ENCODE measurements at places on chromosomes 13 and 19.

DNA sequence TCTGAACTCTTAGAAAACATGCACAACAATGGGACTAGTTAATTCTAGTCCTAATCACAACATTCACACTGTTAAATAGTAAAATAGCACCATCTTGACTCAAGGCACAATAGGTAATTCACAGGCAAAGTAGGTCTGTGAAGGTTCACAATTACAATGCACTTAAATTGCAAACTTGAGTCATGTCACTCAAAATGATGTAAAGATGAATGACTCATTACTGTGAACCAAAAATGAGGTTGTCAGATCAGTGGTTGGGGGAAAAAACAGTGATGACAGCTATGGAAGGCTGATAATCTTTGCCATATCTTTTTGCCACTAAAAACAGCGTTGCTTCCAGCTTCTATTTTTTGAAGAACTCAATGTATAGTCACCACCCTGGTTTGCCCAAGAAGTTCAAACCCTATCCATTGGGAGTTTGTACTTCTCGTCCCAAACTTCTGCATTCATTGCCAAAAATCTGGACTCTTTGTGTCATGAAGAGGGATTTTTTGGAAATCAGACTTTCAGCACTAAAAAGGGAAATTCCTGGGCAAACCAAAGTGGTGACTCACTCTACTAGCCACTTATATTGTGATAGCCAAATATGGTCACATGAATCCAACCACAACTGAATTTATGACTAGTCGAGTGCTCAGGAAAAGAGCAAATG lies 200.9 kb upstream of the TMTC4 start:
- DNase-seq: no peak

DNA sequence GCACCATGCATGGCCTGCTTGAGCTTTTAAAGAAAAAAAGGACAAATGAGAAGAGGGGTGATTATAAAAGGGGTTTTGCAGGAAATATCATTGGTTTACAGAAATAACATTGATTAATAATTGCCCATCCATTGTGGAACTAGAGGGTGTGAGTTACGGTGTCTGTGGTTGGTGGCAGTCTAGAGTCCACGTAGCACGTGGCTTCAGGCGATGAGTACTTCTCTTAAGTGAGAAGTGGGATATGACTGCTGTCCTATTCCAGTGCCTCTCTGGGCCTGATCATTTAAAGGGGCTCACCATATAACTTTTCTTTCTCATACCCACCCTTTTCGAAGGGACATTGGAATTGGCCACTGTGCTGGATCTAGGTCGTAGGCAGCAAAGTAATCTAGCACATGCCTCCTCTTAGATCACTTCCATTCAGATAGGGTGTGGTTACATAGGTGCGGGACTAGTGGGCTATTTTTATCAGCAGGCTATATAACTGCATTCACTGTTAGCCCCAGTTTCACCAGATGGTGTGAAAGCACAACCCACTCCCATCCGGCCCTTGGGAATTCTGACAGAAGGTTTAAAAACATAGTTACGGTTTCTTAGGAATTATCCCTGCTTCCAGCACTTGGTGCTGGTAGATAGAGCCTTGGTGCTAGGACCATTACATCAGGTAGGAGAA lies 19.9 kb downstream of the PPP5C start:
- no peak for DNase-seq

DNA sequence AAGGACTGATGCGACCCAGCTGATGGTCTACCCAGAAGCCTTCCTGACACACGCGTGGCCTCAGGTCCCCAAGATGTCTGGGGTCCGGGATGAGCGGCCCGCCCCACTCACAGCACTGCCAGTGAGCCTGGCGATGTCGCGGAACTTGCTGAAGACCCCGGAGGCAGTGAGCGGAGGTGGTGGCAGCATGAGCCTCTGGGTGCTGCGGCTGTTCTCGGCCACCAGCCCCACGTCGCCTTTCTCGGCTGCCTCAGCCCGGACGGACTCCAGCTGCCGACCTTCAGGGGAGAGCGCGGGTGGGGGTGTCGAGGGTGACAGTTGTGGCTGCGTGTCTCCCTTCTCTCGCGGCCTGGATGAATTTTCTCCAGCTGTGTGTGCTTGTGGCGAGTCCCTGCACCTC lies 26.8 kb upstream of the PLA2G4C start:
- DNase-seq: no peak

DNA sequence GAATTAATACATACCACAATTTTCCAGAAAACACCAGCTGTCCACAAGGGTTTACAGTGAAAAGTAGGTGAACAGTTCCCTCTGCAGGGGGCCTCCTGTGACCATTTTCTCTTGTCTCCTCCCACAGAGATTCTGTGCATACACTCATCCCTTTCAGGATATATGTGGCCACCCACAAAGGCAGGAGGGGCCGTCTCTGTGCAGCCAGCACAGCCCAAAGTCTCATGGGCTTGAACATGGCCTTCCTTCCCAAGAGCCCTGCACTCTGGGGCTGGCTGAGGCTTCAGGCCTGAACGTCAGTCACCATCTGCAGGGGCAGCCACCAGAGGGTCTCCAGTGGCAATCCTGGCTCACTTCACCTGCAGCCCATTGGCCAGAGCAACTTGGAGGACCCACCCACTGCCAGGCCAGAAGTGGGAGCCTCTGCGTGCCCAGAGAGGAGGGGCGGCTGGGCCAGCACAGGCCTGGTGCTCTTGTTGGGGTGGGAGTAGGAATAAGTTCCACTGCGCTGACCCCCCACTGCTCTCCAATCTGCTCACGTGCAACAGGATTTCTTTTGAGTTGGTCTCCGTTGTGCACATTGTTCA lies 25.1 kb downstream of the TMEM161A start:
- DNase-seq: no peak

DNA sequence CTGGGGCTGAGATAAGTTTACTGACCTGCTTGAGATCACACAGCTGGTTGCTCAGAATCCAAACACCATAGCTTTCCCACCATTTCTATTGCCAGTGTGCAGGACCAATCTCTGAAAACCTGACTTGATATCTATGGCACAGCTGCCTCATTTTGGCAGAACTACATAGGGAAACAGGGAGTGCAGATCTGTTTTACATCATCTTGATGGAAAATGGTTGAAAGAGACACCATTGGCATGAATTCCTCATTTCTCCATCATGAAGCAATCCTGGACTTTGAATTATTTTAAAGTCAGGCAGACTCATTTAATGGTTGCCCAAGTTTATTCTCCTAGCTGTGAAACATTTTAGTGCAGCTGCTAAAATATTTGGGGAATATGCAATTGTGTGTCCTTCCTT lies 1628.2 kb upstream of the SLC10A2 start:
- no peak for DNase-seq

DNA sequence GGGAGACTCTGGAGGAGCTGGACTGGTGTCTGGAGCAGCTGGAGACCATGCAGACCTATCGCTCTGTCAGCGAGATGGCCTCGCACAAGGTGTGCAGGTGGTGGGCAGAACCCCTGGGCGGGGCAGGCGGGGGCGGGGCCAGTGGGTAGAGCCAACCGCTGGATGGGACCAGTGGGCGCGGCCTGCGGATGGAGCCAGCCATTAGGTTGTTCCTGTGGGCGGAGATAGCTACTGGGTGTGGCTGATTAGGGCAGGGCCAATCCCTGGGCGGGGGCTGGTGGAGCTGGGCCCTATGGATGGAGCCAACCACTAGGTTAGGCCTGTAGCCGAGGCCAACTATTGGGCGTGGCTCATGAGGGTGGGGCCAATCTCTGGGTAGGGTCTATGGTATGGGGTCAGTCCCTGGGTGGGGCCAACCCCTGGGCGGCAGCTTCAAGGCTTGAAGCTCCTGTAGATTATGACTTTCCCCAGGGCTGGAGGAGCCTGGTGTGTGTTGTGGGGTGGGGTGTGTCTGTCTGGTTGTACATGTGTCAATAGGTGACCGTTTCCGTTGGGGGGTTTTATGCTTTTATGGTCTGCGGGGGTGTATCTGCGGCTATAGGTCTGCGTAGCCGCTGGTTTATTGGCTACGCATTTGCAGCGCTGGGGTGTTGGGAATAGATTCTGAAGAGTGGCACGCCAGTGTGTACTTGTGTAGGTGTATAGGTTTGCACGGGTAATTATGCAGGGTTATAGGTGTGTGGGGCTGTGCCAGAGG lies 30.7 kb downstream of the PDE4A start:
- DNase-seq: no peak

GRCh38 chr13:106246242-106246641 lies 289.2 kb downstream of the EFNB2 start:
- no peak for DNase-seq

GRCh38 chr13:109114991-109115390 lies 485.6 kb downstream of the MYO16 start:
- DNase-seq: no peak

DNA sequence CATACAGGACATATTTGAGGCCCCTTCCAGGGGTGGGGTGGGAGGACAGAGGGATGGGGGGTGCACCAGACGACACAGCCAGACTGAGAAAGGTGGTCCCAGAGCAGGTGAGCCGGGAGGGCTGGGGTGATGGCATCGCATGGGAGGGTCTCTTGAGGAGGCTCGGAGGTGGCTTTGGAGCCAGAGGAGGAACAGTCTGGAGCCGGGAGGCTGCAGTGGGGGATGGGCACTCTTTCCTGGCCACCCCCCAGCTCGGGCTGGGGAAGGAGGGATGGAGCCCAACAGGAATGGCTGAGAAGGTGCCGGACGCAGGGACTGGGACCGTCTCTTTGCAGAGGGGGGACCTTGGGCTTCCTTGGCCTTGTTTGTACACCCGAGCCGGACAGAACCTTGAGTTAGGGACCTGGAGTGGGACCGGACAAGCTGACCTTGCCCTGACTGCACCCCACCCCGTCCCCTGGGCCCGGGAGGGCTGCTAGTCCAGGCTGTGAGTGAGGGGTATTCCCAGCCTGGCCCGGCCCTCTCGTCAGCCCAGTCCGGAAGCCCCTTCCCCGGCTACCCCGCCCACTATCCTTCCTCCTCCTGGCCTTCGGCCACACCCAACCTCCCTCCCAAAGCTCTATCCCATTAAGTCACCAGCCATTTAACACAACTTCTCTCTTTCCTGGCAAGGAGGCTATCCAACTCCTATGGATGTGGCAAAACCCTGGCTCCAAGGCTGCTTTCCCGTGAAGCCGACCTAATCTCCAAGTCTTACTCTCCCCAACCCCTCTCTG lies 816 bp upstream of the TBXA2R start:
- DNase-seq: no peak

GRCh38 chr19:55437410-55437809 lies 5.7 kb downstream of the SHISA7 start:
- no peak for DNase-seq

DNA sequence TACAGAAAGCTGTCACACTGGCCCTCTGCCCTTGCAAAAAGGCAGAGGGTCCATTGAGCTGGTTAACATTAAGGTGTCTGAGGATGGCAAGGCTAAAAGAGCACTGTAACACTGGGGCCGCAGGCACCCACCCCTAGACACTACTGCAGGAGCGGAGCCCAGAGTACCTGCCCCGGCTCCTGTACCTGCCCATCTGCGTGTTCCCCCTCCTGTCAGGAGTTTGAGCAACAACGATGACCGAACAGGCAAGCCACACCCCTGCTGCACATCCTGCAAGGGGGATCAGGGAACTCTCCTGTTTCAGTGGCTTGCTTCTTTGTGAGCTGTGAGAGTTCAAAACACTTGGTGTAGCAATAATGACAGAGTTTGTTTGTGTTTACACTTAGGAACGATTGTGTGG lies 117.4 kb upstream of the STARD13 start:
- no peak for DNase-seq

DNA sequence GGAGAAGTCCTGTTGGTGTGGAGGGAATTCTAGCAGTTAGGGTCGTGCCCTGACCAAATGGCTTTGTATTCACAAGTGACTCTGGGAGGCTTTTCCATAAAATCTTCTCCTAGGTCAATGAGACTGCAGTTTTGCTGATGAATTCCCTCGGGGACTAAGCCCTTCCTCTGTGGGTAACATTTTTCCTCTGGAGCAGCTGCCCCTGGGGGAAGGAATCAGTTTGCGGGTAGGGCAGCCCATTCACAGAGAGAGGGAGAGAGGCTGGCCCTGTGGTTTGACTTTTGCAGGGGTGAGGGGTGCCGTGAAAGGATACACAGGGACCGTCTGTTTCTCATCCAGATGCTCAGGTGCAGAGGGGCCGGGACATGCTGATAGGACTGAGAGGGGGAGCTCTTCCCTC lies 67.3 kb downstream of the ERICH6B start:
- DNase-seq: no peak

All from activated naive CD4-positive, alpha-beta T cell (primary cell).